ENCODE measurements at places on chromosomes 5 and 9.

- no peak for DNase-seq
Measured at GRCh38 chr9:97786341-97786740, 66.7 kb upstream of the FOXE1 start.

- no peak for DNase-seq
Measured at GRCh38 chr9:110738982-110739381, 70.4 kb downstream of the MUSK start.

GRCh38 chr5:69001627-69002026 lies 92.2 kb upstream of the SLC30A5 start:
- no peak for DNase-seq

DNA sequence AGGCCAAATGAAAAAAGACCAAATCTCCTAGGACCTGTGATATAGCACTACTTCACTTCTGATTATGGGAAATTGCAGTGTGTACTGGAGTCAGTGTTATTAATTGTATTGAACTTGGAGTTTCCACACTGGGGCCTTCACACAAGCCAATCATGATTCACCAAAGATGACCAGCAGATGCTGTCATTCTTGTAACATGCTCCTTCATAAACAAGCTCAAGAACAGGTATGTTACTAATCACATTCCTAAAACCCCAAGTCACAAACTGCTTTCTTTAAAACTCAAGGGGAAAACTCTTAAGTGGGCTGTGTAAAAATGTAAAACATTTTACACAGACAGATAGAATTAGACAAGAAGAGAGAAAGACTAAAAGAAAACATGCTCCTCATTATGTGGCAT lies 5.6 kb downstream of the KLHL3 start:
- no peak for DNase-seq

DNA sequence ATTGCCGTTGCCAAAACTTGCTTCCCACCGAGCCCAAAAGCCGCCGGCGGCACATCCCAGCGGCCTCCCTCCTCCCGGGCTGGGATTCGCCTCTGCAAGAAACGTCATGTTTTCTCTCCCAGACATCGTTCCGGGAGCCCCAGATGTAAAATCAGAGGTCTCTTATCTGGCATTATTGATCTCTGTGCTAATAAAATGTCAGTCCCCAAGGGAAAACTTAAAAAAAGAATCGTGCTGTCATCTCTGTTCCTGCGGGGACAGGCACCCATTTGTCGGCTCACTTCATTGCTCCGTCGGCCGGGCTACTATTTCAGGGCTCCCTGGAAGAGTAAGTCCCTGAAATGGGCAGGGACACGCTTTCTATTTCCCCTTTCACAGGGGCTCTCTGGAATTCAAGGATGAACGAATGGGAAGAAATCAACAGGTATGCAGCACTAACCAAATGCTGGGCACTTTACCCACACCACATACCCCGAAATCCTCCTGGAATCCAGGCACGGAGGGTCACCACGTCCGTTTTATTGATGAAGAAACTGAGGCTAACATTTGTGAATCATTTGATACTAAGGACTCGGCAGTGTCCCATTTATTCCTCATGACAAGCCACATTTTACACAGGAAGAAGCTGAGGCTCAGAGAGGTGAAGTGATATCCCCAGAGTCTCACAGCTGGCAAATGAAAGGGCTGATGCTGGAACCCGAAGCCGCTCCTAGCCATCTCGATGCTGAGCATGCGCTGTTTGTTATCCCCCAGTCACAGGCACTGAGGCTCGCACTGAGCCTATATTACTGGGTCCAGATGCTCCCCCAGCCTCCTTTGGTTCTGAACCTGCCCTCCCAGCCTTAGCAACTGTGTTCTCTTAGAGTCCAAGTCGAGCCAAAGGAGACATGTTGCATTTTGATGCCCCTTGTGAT lies 35.7 kb upstream of the MSX2 start:
- DNase-seq = no peak

- DNase-seq = no peak
Measured at GRCh38 chr5:28729067-28729466, 1690.7 kb upstream of the CDH9 start.

DNA sequence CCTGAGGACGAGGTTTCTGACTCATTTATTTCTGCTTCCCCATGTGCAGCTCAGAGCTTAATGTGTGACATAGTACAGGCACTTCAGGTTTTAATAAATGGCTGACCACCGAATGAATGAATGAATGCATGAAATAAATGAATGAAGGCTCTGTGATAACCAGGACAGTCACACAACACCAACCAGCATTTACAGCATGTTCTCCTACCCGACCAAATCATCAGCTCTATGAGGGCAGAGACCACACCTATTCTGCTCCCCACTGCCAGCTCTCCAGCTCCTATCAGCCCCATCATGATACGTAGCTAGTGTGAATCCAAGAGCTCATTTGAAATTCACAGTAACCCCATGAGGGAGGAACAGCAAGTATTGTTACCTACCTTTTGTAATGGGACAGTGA lies 4.8 kb downstream of the TMOD1 start:
- DNase-seq = no peak

DNA sequence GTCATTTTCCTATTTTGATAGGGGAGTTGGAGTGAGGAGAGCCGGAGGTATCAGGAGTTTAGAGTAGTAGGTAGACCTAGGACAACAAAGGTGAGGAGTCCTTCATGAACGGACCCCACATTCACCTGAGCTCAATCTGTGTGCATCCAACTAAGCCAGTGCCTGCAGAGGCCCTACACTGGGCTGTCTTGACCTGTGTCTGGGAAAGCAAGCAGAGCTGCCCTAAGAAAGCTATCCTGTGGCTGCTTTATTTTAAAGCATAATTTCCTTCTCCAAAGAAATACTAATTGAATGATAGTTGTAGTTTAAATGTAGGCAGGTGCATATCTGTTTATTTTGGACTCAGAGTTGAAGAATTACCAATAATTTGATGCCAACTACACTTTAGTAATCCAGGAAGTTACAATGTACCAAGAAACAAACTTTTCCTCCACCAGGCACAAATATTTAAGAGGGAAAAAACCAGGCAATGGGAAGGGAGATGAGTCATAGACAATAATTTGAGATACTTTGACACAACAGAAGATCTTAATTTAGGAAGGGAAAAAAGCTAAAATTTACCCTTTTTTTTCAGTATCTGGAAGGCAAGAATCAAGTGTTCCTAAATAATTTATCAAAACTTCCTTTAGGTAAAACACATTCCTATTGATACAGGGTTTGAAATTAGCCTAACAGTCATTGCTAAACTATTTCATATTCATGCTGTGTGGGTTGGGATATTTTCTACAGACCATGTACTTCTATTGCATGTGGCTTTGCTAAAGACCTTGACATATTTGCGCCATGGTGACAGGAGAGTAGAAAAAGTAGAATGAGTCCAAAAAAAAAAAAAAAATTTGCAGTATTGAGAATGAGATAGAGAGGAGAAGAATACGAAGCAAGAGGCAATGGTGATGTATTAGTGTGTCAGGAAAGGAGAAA lies 376.6 kb upstream of the TUSC1 start:
- DNase-seq = no peak

GRCh38 chr9:37036776-37037502 lies 2.9 kb upstream of the PAX5 start:
- DNase-seq = no peak

DNA sequence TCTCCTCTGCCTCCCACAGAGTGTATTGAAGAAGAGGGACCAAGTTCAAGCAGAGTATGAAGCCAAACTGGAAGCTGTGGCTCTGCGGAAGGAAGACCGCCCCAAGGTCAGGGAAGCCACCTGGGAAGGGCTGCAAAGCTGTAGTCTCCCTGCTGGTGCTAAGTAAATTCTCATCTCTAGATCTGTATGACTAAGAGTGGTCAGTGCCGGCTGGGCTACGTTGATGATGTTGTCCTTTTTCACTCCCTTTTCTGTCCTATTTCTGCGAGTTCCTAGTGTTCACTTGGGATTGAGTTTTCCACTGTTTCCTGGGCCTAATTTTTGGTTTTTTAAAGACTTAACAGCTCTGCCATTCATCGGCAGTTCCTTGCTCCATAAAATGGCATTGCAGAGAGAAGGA lies 39.8 kb downstream of the SLC46A2 start:
- DNase-seq = no peak

DNA sequence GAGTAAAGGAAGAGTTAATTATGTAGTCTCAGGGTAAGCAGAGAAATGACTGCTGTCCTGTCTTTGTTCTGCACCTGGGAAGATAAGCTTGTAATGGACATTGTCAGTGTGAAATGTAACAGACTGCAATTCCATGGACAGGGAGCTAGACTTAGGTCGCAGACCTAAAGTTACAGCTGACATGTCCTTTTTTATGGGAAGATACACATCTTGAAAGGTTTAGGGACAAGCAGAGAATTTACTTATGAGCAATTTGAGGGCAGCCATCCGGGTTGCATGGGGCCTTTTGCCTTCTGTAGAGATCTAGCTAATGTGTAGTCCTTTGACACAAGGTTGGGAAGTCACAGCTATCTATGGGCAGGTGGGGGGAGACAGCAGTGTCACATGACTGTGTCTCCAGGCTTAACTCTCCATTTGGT lies 85.7 kb downstream of the SERINC5 start:
- DNase-seq = no peak

GRCh38 chr5:94072116-94072515 lies 330.7 kb upstream of the POU5F2 start:
- no peak for DNase-seq

DNA sequence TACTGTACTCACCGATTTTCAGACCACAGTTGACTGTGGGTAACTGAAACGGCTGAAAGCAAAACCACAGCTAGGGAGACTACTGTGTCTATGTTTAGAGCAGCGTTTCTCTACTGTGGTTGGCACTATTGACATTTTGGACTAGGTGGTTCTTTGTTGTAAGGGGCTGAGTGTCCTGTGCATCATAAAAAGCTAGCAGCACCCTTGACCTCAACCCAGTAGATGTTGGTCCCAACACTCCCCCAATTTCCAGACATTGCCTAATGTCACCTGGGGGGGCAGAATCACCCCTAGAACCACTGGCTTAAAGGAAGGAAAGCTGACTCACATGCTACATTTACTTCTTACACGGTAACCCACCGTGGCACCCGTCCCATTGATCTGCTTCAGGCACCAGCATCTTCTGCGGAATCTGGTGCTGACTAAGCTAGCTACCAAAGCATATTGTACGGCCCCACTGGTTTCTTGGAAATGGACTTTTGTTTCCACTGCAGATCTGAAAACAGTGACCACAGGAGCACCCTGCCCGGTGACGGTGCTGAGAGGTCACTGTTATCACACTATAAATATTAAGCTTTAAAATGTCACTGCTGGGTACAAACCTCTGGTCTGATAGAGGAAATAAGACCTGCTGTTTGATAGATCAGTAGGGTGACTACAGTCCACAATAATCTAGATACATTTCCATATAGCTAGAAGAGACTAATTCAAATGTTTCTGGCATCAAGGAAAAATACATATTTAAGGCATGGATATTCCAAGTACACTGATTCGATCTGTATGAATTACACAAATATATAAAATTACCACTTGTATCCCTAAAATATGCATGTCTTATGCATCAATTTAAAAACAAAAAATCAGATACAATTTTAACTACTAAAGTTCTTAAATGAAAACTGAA lies 151.4 kb downstream of the HSD17B3 start:
- DNase-seq = peak; percentile 18

DNA sequence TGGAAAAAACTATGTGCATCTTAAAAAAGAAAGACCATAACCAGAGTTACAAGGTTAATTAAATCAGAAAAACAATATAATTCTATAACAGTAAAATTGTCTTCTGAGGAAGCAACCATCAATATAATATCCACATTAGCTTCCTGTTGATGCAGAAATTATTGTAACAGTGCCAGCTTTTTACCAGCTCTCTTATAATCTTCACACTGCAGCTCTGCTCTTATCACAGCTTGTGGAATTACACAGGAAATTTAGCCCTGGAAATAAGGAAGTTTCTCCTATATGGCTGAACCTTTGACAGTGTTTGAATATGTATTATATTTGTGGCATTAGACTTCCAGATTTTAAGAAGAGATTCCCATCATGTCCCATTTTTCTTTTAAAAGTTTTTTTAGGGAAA lies 49.1 kb upstream of the TEK start:
- no peak for DNase-seq

DNA sequence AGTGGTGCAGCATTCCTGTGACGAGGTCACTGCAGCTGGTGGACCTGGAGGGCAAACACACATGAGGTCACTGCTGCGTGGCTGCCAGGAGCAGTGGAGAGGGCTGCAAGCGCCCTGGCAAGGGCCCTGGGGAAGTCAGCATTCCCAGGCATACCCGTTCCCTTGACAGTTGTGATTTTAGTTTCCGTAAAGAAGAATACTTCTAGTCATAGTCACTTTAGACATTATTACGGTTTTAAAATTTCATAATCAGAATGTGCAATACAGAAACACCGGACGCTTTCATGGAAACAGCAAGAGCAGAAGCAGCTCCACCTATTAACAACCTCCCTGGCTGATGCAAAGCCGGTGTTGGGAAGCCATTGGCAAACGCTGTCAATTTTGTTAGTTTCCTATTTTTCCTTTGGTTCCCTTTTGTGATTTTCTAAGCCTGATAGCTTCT lies 129.8 kb downstream of the GADD45G start:
- DNase-seq = no peak

DNA sequence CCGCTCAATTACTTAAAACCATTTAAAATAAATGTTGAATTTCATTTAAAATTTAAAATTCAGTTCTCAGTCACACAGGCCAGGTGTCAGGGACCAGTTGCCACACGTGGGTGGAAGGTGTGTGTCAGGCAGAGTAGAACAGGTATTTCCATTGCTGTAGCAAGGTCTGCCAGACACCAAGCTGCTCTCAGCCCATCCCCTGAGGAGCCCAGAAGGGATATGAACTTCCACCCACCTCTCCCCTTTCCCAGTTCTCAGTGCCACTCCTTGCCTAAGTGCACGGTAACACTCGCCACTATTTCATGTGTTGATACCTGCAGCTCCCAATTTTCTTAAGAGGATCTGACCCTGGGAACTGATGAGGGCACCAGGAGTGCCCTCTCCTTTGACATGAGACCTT lies 12.7 kb downstream of the SYK start:
- DNase-seq = no peak

DNA sequence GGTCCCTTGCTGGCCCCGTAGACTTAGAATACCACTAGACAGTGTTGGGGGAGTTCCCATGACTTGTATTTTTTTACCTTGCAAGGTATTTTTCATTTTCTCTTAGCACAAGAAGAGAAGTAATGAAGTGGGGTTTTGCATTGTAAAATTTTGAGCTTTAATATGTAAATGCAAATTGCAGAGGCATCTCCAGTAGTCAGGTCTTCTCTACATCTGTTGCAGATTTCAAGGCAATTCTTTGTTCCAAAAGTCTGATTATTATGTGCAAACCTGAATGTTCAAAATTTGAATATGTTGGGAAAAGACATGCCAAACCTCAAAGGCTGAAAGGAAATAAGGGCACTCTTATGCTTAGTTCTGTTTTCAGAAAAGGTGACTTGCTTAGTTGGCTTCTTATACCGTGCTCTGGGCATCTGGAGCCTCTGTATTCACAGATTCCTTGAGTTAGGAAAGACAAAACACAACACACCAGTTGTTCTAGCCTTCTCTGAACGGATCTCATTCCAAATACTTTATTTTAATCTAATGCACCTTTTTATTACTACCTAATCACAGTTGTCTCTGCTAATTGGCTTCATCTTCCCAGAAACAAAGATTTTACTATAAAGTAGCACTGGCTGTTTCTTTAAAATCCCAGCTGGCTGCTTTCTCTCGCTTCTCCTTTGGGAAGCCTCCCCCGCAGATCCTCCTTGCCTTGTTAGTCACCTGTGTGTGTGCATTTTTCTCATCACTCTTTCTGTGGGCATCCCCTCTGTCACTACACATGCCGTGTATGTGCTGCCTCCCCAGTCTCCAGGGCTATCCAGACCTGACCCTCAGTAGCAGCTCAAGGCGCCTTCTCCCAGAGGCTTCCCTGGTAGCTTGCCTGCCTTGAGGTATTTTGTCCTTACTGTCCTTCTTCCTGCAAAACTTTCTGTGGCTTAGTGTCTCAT lies 138.2 kb downstream of the TLE4 start:
- no peak for DNase-seq

- DNase-seq = no peak
Measured at GRCh38 chr9:18358325-18358724, 115.6 kb upstream of the ADAMTSL1 start.

All from stimulated activated CD8-positive, alpha-beta memory T cell treated with anti-CD3 and anti-CD28 coated beads, Interleukin-7, amount 100 ng/mL, for 1 hour (primary cell).